ENCODE measurements at places on chromosomes 3 and 15. TPM values are rescaled to one million over a fixed set of nuclear protein-coding genes. Genes with fewer than 3 reads are reported as not detected.

- DNase-seq = no peak
Observed at GRCh38 chr3:178546079-178546478, 9.8 kb downstream of the KCNMB2 start.

DNA sequence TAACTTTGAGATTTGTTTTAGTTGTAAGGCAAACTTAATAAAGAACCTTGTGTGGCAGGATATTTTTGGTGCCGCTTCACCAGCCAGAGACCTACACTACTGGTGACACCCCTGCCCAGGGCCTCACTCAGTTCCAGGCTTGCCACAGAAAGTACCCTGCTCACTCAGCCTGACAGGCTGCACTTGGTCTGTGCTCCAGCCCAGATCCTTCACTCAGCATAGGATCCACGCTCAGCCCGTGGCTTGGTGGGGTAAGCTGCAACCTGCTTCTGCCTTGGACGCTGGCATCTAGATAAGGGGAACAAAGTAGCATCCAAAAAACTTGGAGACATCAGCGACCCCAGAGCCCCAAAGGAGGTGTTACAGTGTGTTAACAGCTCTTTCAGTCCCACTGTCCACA lies 825.5 kb downstream of the EPHA3 start:
- DNase-seq = no peak

DNA sequence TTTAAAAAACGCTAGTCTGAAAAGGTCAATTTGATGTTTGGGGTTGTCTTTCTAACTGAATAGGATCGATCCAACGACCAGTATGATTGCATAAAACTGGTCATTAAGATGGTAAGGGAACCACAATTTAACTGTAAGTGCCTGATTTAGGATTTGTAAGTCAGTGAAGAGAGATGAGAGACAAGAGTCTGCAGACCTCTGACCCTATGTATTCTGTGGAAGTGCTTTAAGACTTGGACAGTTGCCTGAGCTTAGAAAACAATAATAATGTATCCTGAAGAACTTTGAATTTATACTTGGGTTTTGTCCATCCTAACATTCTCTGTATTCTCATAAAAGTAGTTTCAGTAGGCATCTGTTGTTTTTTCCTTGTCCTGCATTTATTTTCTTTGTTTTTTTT lies 221.4 kb upstream of the SUCLG2 start:
- no peak for DNase-seq

- DNase-seq = no peak
Observed at GRCh38 chr3:58429657-58430056, 4.0 kb downstream of the PDHB start.

The PARP16 gene
- 16.8 TPM for polyA plus RNA-seq

GRCh38 chr3:121796970-121797369 lies 37.9 kb downstream of the IQCB1 start:
- no peak for DNase-seq

The C3orf62 gene
- polyA plus RNA-seq = 12.6 TPM

The TF gene
- polyA plus RNA-seq = 10.0 TPM

- no peak for DNase-seq
Observed at GRCh38 chr3:150443331-150443741, 35.2 kb downstream of the TSC22D2 start.

The SEMA3G gene
- polyA plus RNA-seq = 23.5 TPM

- DNase-seq = no peak
Observed at GRCh38 chr3:36480911-36481648, 100.8 kb downstream of the STAC start.

The UACA gene
- 131 TPM for polyA plus RNA-seq

The IL5RA gene
- polyA plus RNA-seq = 0.79 TPM

The PARP9 gene
- polyA plus RNA-seq = 16.6 TPM

The WWTR1 gene
- polyA plus RNA-seq = 117 TPM

The ATP13A3 gene
- polyA plus RNA-seq = 106 TPM

The CACNA2D2 gene
- 17.2 TPM for polyA plus RNA-seq

- DNase-seq = no peak
Observed at GRCh38 chr3:17130956-17131355, 246.2 kb downstream of the PLCL2 start.

- no peak for DNase-seq
Observed at GRCh38 chr3:194169595-194169994, 33.6 kb downstream of the HES1 start.

- DNase-seq = peak; percentile 51
Observed at GRCh38 chr3:2770451-2770850, 339.7 kb downstream of the IL5RA start.

Data from renal cortex interstitium (tissue), 15 donors.